ENCODE measurements at places on chromosomes 5 and 9.

- DNase-seq: no peak
Measured at GRCh38 chr5:150377964-150378694, 20.6 kb downstream of the TCOF1 start.

GRCh38 chr5:30874241-30875034 is 319.0 kb upstream of the CDH6 start:
- DNase-seq: no peak

DNA sequence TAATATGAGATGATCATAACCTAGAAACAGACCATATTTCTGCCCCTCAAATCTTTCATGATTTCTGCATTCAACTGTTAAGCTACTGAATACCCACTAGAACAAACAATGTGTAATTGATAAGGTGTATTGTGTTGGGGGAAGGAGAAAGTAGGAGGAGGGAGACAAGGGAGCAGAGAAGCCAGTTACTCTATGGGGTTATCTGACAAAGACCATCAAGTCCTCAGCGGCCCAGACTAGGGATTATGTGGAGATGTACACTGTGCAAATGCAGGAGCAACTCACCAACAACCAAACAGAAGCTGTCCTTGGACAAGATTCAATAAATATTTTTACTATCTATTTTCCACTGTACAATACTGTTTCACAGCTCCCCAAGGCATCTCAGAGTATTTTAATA is 2.7 kb downstream of the NRG2 start:
- no peak for DNase-seq

GRCh38 chr5:126477294-126478117 is 54.3 kb downstream of the GRAMD2B start:
- DNase-seq: no peak

DNA sequence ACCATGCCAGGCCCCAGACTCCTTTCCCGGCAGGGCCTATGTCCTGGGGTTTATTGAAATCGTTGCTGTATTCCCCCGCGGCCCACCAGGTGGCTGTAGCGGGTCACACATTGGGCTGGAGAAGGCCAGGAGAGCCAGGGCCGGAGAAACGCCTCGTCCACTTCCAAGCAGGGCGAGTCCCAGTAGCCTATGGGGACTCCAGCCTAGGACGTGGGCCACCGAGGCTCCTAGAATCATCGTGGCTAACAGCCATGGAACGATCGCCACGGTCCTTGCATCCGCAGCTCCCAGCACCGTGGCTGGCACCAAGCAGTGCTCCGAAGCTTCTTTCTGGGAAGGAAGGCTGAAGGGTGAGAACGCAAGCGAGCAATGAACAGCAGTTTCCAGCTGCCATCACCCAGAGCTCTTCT is 87.7 kb downstream of the ENTREP1 start:
- DNase-seq: no peak

GRCh38 chr5:173691931-173692330 is 75.5 kb upstream of the BOD1 start:
- DNase-seq: no peak

DNA sequence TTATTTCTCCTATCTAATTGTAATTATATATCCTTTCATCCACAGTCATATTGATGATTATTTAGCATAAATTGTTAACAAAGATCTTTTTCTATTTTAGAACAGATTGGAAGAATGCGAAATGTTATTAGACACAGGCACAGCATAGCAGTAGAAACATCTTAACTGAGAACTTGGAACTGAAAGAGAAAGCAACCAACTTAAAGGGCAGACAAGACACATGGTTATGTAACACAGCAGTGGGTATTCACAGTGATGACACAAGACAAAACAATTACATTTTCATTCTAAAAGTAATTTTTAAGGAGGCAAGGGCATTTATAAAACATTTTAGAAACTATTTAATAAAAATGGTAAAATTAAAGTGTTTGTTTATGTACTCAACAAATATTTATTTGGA is 57.7 kb upstream of the MEF2C start:
- no peak for DNase-seq

DNA sequence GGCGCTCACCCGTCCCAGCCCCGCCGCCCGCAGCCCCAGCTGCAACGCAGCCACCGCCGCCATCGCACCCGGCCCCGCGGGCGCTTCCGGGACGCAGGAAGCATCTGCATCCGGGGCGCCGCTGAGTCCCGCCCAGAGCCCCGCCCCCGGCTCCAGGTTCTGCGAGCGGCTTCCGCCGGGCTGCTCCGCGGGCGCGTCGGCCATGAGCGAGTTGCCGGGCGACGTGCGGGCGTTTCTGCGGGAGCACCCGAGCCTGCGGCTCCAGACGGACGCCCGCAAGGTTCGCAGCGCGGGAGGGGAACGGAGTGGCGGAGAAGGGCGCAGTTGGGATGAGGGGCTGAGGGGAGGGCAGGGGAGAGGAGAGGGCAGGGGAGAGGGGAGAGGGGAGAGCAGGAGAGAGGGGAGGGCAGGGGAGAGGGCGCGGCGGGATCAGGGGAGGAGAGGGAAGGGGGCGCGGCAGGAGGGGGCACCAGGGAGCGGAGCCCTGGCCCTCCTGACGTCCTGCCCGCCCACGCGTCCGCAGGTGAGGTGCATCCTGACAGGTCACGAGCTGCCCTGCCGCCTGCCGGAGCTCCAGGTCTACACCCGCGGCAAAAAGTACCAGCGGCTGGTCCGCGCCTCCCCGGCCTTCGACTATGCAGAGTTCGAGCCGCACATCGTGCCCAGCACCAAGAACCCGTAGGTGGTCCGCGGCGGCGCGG is at the start of the genes SURF1 and SURF2:
SURF1 (minus strand) TSS at position 97 of the 701 bp plus-strand sequence; CDS start at position 63, 34 bp downstream.
SURF2 (plus strand) TSS at position 160 of the 701 bp plus-strand sequence; CDS start at position 203, 43 bp downstream.
- peak; percentile 80 for DNase-seq

DNA sequence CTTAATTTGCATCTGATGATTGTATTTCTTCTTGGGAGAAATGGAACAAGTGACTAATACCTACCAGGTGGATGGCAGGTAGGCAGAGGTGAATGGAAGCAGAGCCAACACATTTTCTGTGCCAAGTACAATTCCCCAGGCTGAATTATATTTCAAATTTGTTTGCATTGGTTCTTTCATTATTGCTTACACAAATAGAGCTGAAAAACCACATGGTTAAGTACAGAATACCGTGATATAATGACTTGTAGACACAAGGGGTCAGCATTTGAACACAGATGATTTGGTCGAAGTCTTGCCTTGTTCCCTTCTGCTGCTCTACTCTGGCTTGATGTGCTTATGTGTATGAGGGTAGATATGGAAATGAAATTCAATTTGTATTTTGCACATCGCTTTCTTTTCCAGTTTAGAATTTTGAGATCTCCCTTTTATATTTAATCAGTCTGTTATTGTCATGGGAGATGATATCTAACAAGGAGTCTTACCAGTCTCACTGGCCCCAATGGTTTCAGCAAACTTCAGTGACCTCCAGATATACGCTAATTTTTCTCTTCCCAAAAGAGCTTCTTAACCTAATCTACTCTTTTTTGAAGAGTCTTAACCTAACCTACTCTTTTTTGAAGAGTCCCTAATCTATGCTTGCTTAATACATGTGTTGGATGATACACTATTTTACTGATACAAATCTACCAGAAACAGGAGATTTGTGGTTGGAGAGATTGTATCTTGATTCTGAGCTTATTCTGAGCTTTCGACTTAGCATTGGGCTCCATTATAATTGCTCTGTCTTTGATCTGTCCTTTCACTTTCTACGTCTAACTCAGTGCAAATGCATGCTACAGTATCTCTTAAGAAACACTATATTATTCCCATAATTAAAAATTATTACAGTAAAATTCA is 88.1 kb downstream of the PCSK1 start:
- DNase-seq: no peak

GRCh38 chr5:15260356-15261268 is 239.4 kb upstream of the FBXL7 start:
- DNase-seq: no peak

GRCh38 chr9:124377551-124378406 is 37.5 kb downstream of the PSMB7 start:
- no peak for DNase-seq

DNA sequence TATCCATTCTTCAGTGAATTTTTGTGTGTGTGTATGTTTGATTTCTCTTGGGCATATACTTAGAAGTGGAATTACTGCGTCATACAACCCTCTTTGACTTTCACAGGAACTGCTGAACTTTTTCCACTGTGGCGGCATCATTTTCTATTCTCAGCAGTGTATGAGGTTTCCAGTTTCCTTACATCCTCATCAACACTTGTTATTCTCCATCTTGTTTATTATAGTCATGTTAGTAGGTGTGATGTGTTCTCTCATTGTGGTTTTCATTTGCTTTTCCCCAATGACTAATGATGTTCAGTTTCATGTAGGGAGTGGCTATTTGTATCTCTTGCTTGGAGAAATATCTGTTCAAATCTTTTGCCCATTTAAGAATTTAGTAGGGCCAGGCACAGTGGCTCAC is 2.6 kb downstream of the ZNF79 start:
- DNase-seq: no peak

DNA sequence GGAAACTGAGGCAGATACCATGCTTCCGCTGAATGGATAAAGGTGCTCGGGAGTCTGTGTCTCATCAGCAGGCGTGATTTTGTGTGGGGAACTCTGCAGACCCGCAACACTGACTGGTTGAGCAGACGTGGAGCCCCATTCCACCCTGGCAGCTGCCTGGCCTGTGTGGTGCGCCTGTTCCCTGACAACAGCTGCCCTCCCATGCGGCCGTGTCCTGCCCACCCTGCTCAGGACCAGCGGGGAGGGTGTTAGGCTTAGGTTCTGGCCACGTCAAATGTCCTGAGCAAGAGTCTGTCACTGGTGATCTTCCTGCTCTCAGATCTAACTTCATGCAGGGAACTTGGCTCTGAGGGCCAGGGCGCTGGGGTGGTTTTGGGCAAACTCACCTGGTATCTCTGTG is 417.7 kb upstream of the IRX4 start:
- no peak for DNase-seq

DNA sequence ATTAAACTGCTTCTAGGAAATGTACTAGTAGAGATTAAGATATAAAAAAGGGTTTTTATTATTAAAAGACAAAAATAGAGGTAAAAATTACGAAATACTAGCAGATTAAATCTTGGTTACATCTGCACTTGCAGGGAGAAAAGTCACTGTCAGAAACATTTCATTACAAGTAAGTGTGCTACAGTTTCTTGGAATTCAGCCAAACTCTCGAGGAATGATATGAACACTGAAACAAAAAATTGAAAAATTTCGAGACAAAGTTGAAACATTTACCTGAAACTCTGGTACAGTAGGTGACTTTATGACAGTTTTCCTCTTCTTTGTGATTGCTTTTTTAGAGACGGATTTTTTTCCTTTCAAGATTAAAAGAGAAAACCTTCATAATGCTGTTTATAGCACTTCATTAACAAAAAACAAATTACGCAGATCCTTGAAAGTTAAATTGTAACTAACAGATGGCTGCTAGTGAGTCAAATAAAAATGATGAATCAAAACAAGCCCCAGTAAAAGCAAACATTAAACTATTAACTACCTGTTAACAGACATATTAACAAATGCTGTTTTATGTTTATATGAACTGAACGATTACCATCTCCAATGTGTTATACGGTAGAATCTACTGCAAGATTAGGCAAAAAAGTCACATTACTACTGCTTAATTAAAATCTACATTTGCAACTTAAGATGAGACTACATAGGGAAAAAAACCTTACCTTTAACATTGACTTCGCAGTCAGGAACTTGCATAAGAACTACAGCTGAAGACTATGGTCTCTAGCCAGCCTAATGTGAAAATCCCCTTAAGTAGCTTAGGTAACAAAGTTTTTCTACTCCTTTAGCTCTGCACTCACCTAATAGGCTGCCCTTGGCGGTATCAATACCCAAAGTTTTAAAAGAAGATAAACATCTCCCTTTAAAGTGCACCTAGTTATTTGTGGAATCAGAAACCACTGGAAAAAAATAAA is 61.4 kb downstream of the RANBP6 start:
- DNase-seq: no peak

DNA sequence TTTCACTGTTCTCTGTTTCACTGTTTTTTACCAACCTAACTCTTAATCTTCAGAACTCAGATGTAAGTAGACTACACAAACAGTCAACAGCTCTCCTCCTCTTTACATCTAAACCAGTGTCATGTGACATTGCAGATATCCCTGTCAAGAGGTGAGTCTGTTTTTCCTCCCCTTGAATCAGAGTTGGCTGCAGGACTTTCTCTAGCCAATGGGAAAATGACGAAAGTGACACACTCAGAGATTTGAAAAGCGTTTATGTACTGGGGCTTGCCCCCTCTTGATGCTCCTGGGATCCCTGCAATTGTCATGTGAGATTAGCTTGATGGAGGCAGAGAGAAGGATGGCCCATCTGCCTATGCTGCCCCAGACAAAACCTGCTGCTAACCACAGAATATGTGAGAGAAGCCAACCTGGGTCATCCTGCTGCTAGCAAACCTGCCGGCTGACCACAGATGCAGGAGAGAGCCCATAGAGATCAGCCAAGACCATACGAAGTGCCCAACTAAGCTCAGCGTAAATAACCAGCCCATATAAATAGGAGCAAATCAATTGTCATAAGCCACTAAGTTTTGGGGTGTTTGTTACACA is 111.1 kb downstream of the ASTN2 start:
- DNase-seq: no peak

DNA sequence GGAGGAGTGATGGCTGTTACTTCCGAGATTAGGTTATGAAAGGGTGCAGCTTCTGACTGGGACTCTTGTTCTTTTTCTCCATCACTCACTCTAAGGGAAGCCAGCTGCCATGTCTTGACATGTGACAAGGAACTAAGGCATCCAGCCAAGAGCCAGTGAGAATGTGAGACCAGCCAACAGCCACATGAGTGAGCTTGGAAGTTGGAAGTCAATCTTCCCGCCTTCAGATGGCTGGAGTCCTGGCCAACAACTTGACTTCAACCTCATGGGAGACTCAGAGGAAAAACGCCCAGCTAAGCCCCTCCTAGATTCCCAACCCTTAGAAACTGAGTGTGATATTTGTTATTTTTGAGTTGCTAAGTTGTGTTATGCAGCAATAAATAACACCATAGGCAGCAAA is 201.1 kb downstream of the SNX18 start:
- DNase-seq: no peak

GRCh38 chr9:98923451-98924123 is 20.1 kb upstream of the COL15A1 start:
- DNase-seq: no peak

DNA sequence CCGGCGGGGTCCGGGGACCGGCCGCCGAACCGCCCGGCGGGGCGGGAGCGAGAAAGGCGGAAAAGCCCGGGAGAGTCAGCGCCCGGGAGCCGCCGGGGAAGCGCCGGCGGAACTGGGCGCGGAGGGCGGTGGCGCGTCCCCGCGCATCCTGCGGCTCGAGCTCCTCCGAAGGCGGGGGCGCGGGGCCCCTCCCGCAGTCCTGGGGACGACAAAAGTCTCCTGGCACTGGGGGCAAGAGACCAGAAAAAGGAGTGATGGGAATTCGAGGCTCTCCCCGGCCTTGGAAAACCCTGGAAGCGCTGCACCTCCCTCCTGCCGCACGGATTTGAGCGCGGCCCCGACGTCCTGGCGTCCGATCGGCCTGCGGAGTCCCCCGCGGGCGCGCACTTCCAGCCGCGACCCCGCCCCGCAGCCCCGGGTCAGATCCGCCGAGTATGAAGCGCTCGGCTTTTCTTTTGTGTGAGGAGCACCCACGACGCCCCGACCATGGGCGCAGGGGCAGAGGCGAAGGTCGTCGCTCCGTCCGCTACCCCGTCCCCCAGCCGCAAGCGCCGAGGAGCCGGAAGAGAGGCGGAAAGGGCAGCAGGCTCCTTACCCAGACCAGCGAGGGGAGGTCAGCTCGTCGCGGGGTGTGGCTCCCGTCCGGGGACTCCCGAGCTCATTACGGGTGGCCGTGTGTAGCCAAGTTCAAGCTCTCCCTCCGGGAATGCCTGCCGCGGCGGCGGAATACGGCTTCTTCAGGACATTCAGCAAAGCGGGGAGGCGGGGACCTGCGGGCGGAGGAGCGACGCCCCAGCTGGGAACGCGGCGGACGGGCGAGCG is at the start of gene EPB41L4A:
EPB41L4A (minus strand) TSS at position 114 of the 822 bp plus-strand sequence. CDS start 238 bp downstream, outside the sequence.
- no peak for DNase-seq

Measured in stimulated activated CD8-positive, alpha-beta memory T cell treated with anti-CD3 and anti-CD28 coated beads, Interleukin-15, amount 100 ng/mL, for 4 hours (primary cell).